ENCODE measurements at places on chromosomes 4 and X.

DNA sequence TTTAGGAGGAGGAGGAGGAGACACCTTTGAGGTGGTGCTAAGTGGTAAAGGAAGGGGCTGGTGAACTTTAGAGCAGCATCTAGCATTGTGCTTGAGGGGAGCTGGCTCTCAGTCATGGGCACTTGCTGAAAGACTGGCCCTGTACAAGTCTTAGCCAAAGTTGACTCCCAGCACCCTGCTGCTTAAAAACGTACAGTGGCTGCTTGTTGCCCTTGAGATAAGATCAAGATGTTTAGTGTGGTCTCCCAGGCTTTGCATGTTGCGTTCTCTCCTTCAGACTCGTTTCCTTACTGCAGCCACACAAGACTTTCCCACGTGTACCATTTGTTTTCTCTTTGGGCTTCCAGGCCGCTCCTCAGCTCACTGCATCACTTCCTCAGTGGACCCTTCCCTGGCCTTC is 1.8 kb downstream of the MED28 start:
- DNase-seq, result no peak

DNA sequence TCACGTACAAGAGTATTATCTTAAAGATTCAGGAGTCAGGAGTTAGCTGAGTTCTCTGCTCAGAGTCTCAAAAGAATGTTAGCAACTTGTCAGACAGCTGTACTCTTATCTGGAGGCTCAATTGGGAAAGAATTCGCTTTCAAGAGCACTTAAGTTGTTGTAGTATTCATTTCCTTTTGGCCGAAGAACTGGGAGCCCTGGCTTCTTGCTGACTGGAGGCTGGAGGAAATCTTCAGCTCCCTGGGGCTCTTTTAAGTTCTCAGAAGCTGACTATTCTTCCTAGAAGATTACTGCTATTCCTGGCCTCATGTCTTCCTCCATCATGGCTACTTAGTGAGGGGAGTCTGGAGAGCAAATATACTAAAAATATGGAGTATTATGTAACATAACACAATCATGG is 587.2 kb downstream of the EPHA5 start:
- peak; percentile 27 for DNase-seq

GRCh38 chr4:168441412-168441811 is 38.9 kb downstream of the DDX60L start:
- no peak for DNase-seq

- DNase-seq, result peak; percentile 97
Observed at GRCh38 chr4:13918110-13918509, 290.6 kb upstream of the BOD1L1 start.

DNA sequence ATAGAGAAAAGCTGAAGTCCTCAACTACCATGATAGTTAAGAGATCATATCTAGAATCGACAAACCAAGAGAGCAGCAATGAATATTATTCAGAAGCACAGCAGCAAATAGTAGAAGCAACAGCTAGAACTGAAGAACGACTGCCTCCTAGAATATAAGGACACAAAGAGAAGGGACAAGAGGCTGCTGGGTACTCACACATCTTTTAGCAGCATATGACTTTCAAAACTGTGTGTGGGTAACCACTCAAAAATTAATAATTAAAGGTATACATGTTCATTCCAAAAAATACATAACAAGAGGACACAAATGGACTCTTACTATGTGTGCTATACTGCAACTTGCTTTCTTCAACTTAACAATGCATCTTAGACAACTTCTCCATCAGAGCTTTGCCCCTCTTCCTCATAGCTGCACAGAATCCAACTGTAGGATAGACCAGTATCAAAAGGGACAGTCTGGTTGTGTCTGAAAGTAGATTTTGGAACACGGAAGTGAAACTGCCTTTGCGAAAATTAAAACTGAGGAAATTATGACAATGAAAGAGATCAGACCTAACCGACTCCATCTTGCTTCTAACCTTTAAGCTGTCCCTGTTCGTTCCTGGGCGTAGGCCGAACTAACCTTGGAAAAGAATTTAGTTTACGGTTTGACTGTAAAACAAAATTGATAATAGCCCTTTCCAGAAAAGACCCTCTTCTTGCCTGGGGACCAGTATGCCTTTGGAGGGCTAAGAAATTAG is 125.7 kb downstream of the SH3KBP1 start:
- DNase-seq, result no peak

GRCh38 chr4:146654687-146655520 is 16.2 kb downstream of the POU4F2 start:
- DNase-seq, result peak; percentile 8

DNA sequence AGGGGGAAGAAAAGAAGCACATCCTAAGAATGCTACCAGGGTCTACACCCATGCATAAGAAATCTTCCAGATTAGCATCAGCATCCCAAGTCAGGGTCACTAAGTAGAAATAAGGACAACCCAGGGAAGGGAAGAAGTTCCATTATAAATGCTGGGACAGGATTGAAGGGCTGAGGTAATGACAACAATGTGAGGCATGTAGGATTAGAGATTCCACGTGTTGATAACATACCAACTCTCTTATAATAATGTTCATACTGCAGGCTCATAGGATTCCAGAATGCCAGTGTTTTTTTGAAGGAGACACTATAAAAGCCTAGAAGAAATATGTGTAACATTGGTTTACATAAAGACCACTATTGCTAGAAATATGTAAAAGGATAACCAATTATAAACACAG is 201.2 kb downstream of the MID1IP1 start:
- no peak for DNase-seq

DNA sequence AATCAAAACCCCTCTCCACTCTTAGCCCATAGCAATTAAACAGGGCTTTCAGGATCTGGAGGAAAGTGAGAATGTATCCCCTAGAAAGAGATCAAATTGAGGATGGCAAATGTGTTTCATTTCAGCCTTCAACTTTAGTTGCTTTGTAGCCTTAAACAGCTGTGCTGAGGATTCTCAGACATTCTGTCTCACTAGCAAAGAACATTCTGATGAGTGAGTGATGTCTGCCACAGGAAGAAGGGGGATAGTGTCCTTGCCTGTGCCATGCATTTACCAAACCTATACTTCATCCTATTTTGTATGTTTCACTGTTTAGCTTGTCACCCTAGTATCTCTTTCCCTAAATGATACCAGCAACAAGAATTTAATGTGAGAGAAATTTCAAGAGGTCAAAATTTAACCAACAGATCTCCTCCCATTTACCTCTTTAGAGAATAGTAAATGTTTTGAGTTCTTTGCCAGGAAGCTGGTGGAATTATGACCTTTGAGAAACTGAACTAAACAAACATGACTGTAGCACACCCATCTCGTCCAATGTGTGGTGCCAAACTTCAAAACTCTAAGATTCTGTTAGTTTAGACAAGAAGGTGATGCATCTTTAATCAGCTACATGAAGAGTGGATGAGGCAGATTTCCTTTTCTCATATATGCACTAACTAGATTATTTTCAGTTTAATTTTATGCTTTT is 165.6 kb downstream of the PALLD start:
- DNase-seq, result no peak

DNA sequence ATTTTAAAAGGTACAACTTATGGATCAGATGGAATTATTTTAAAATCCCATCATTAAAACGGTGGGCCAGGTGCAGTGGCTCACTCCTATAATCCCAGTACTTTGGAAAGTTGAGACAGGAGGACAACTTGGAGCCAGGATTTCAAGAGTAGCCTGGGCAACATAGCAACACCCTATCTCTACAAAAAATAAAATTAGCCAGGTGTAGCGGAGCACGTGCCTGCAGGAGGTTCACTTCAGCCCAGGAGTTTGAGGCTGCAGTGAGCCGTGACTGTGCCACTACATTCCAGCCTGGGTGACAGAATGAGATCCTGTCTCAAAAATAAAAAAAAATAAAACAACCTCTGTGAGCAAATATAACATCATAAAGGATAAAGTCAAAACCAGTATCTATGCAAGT is 11.4 kb downstream of the ADH5 start:
- no peak for DNase-seq

- DNase-seq, result no peak
Observed at GRCh38 chr4:73447671-73448070, 11.7 kb downstream of the AFP start.

DNA sequence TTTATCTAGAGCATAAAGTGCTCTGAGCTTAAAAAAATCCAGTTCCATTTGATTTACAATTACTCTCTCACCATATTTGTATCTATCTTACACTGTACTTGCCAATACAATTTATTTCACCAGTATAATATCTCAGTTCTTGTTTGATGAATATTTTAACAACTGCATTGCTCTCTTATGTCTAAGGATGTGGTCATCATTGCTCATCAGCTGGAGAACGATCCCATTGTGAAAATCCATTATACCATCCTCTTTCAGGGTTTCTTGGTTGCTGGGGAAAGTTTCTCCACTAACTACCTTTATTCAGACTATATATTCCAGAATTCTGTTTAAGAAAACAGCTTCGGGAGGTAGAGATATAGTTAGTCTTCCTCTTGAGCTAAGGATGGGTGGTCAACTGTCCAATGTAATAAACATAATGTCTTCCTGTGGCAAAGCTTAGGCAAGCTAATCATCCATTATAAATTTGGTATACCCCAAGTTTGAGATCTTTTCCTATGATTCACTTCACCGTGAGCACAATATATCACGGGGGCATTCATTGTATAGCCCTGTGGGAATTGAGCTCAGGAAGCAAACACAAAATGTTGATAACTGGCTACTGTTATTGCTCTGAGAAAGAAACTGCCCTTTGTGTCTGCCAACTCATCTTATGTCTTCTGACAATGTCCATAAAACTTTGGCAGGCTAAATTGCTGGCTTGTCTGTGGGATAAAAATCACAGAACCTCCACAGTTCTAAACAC is 2361.9 kb downstream of the ARAP2 start:
- DNase-seq, result no peak

- no peak for DNase-seq
Observed at GRCh38 chrX:44183329-44183728, 160.1 kb downstream of the EFHC2 start.

GRCh38 chr4:75644095-75644494 is 13.8 kb upstream of the CDKL2 start:
- no peak for DNase-seq

DNA sequence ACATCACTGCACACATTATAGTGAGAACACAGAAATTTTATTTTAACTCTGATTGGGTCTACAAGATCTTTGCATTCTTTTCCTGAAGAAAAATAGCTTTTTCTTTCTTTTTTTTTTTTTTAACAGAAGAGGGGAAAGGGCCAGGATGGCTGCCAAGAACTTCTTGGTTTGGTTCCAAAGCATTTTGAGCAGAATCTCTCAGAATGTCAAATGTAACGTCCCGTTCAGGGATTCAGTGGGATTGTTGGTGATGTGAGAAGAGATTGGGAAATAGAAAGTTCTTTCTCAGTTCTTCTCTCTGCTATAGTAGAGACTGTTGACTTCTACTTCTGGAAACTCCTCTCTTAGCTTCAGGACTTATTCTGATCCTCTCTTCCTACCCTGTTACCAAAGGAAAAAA is 70.9 kb upstream of the CBR4 start:
- DNase-seq, result peak; percentile 93

DNA sequence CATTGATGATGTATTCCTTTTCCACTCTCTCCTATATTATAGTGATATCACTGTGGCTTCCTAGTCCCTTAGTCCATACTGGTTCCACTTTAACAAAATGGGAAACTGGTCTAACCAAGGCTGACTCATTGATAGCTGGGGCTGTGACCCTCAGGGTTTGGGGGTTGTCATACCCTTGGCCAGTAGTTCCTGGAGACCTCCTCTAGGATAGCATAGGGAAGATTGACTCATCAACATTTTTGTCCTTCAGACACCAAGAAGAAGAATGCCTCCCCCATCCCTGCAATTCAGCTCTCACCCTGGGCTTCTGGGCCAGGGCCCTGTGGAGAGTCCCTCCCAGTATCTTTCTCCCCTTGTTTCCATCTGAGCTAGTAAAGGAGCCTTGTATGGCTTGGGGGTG is 68.8 kb upstream of the PRPS1 start:
- DNase-seq, result no peak

- DNase-seq, result no peak
Observed at GRCh38 chrX:40006106-40007017, 91.4 kb downstream of the BCOR start.

- no peak for DNase-seq
Observed at GRCh38 chr4:31294655-31295480, 574.7 kb downstream of the PCDH7 start.

DNA sequence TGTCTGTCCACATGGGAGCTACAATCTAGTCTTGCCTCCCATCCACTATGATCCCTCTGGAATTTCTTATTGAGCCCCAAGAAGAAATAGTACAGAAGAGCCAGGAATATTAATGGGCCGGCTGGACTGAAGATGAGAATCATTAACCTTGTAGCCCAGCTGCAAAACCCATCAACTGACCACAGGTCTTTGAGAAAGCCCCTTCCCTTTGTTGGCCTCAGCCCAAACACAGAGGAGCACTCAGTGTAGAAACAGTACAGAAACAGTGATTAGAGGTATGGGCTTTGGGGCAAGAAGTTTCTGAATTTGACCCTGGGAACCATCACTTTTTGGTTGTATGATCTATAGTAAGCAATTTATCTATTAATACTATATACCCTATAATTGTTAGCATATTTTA is 76.8 kb upstream of the RAB40AL start:
- no peak for DNase-seq

DNA sequence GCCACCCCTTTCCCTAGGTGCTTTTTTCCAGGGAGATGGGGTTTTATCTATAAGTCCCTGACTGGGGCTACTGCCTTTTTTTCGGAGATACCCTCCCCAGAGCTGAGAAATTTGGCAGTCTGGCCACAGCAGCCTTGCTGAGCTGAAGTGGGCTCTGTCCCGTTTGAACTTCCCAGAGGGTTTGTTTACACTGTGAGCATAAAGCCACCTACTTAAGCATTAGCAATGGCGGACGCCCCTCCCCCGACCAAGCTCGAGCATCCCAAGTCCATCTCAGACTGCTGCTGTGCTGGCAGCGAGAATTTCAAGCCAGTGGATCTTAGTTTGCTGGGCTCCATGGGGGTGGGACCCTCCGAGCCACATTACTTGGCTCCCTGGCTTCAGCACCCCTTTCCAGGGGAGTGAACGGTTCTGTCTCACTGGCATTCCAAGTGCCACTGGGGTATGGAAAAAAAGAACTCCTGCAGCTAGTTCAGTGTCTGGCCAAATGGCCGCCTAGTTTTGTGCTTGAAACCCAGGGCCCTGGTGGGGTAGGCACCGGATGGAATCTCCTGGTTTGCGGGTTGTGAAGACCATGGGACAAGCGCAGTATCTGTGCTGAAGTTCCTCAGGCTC is 456.4 kb upstream of the HTR2C start:
- no peak for DNase-seq

DNA sequence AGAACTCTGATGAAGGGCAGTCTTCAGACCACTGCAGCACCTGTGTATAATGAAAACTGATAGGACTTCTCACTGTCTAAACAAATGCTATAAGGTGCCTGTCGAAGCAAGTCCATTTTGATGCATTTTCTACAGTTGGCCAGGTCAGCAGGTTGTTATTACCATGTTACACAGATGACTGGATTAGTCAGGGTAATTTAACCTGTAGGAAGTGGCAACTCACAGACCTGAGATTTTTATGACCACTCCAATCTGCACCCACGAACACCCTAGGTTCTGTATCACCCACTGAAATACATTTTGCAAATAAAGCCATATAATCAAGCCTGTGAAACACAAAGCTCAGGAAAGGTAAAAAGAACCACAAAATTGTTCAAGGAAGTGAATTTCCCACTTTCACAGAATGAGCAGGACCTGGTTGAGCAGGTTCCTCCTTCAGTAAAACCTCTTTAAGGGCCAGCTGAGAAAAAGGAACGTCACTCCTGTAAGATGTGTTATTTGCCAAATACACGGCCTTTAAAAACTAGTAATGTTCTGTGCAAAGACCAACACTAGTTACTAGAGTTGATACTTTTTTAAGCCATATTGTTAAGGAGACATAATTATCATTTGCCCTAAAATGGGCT is 12.7 kb downstream of the MAML3 start:
- DNase-seq, result no peak
